Cardiac fibroblast (primary cell): ENCODE measurements at places on chromosomes 16 and 17.

GRCh38 chr16:78242239-78242630, 142.8 kb downstream of the WWOX start:
- no peak for DNase-seq

DNA sequence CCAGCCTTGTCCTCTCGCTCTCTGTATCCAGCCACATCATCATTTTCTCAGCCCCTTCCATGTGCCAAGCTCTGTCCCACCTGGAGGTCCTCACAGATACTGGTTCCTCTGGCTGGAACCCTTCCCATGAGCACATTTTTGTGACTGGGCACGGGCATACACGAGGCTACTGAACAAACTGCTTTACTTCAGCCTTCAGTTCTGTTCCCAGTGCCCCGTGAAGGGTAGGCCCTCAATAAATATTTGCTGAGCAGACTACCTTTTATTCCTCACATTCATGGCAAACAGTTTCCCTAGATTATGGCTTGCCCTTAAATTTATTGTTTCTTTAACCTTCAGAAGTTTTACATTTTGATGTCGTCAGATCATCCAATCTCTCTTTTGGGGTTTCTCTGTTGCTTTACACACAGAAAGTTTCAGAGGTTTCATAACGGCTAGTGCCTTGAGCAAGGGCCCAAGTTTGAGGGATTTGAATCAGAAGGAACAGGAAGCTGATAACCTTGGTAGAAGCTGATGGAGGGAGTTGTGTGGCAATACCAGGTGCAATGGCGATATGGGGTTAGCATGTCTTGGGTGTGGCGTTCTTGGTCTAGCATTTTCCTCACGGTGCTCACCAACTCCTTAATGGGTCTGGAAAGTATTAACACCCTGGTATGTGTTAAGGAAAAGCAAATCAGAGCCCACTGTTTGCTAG, 27.8 kb downstream of the TMEM92 start:
- no peak for DNase-seq

DNA sequence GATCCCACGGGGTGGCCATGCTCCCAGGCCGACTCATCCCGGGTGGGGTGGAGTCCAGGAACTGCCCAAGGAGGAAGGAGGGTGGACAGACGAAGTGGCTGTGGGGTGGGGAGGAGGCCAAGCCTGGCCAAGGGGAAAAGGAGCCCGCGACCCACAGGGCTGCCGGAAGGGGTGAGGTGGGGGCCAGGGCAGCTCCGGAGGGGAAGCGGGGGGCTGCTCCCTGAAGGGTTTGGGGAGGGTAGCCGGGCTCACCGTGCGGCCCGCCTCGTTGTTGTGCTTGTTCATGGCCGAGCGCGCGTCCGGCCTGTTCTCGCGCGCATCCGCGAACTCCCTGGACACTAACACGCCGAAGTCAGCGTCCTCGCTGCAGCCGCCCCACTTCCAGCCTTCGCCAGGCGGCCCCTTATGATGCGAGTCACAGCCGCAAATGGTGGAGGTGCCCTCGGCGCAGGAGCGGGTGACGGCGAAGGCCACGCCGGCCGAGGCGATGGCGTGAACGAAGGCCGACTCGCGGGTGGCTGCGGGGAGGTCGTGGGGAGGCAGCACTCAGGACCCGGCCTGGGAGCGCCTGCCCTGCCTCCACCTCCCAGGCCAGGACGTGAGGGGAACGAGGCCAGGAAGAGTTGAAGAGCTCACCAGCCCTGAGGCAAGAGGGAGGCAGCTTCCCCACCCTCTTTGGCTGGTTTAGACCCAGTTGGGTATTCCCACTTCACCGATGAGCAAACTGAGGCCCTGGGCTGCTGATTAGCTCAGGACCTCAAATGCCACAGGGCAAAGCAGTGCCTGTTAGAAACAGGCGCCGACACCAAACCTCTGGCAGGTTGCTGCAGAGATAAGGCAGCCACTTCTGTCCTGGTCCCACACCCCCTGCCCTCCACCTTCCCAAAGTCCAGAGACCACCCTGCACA, 48.7 kb downstream of the WNT3 start:
- no peak for DNase-seq

GRCh38 chr16:88068476-88069396, 117.5 kb downstream of the BANP start:
- DNase-seq, result no peak

GRCh38 chr17:39094607-39095308, 56.7 kb downstream of the PLXDC1 start:
- DNase-seq, result no peak

- peak; percentile 35 for DNase-seq
Observed at GRCh38 chr16:74667255-74667700, 601 bp upstream of the RFWD3 start.

DNA sequence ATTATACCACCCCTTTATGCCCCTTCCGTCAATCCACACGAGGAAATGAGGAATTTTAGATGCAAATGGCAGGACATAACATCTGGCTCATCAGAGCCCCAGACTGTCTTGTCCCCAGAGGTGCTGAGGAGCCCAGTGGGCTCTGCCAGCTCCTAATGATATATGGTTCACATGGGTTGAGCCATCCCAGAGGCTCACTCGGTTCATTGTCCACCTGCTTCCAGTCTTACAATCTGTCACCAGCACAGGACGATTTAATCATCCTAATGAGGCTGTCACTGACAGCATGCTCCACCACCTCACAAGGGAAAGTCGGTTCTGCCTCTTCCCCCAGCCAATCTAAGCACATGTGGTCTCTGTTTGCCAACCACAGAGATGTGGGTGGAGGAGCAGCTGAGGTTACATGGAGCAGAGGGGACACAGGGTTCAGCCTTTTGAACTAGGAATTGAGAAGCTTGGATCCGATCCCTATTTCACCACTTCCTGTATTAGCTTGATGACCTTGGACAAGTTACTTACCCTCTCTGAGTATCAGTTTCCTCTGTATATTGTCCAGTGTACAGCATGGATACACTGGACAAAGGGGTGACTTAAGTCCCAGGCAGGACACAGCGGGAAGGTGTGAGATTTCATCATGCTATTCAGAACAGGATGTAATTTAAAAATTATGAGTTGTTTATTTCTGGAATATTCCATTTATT, 27.0 kb upstream of the DHX8 start:
- peak; percentile 46 for DNase-seq

DNA sequence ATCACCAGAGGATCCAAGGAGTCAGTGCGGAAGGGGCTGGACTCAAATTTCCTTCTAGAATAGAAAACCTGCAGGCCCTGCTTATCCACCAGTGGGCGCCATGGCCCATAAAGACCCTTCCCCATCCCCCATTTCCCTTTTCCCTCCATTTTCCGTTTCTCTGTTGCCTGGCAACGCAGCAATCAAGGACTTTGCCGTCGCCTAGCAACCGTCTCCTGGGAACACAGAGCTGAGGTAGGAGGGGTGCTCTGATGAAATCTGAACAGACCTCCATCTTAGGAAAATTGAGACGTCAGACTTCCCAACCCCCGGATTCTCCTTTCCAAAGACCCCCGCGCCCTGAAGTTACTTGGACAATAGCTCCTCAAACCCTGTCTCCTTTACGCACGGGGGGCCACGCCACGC, 5.7 kb downstream of the DLG4 start:
- peak; percentile 85 for DNase-seq

- no peak for DNase-seq
Observed at GRCh38 chr17:60103957-60104356, 25.2 kb upstream of the HEATR6 start.

- no peak for DNase-seq
Observed at GRCh38 chr17:77526728-77527350, 386.1 kb downstream of the SEC14L1 start.

DNA sequence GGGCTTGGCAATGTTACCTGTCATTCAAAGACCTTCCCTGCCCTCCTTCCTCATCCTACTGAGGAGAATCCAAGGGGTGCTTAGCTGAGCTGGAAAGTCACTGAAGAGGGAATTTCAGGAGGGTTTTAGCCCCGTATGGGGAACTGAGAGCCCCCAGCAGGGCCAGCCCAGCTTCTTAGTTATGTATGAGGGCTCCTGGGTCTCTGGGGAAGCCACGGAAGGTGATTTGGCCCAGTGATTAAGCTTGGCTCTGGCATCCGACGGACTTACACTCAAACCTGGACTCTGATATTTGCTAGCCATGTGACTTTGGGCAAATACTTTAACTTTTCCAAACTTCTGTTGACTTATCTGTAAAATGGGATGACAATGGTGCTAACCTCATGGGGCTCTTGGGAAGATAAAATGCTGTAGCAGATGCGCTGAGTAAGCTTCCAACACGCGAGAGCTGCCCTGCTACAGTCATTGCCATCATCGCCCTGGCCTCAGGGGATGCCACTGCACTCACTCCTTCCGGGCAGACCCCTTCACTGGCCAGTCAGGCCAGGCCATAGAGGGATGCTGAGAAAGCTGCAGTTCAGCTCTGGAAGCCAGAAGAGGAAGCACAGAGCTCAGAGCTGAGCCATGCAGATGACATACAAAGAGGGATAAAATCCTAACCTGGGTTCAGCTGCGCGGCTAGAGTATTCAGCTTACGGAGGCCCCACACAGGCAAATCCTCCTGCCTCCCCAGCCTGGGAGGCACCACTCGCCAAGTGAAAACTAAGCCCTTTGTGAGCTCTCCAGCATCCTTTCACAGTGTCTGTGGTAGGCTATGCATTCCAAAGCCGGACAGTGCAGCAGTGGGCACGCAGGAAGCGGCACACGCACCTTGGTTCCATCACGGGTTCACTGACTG, 44.9 kb upstream of the PIK3R6 start:
- DNase-seq, result no peak

- DNase-seq, result no peak
Observed at GRCh38 chr17:17385491-17385890, 82.3 kb downstream of the NT5M start.

- no peak for DNase-seq
Observed at GRCh38 chr17:67024736-67025135, 19.6 kb upstream of the CACNG1 start.

DNA sequence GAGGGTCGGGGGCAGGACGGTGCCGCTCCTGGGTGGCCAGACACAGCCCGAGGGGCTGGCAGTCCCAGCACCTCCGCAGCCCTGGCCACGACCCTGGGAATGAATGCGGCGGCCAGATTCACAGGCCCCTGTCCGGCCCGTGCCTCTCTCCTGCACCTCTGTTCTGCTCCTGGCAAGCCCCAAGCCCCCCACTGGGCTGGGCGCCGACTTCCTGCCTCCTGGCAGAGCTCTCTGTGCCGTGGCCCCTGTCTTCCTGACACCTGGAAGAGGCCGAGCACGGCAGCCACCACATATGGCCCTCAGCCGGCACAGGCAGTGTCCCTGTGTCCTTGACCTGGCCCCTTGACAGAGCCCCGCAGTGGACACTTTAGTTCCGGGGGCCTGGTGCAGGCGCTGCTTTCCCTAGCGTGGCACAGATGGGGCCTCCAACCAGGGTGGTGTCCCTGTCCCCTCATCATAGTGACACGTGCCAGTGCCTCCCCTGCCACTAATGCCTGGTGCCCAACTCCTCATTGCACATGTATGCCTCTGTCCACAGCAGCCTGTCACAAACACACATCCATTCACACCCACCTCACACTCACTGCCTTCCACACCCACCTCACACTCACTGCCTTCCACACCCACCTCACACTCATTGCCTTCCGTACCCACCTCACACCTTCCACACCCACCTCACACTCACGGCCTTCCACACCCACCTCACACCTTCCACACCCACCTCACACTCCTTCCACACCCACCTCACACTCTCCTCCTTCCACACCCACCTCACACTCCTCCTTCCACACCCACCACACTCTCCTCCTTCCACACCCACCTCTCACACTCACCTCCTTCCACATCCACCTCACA, 110.6 kb upstream of the PLCG2 start:
- DNase-seq, result no peak

- no peak for DNase-seq
Observed at GRCh38 chr16:87384162-87384874, 742 bp upstream of the FBXO31 start.

- peak; percentile 84 for DNase-seq
Observed at GRCh38 chr16:82062645-82063058, 27.6 kb downstream of the HSD17B2 start.

DNA sequence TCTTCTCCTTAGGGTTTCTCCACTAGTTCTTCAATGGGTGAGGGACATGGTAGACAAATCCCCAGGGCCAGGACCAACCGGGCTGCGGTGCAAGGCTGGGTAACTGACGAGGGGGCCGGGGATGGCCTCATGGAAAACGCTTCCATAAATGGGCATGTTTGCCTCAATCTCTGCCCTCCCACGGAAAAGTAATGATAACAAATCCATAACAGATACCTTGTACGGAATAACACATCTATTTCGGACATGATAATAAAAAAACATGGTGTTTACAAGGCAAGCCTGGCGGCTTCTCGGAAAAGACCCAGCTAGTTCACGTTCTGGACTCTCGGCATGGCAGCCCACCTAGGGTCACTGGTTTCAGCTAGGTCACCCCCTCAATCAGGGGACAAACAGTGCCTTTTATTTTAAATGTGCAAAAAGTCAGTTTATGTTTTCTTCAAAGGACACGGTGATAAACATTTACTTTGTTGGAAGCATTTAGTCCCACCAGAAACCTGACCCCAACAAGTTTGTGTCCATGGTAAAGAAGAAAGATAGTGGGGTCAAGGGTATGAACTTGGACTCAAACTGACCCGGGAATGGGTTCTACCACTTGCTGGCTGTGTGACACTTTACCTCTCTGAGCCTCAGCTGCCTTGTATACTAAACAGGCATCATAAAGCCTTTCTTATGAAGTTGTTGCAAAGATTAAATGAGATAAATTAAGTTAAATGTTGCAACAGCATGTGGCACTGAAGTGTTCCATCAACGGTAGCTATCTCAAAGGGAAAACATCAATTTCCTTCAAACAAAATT, 1.7 kb downstream of the MYH11 start:
- no peak for DNase-seq
